NK-92 treated with Interleukin-12 subunit alpha and Interleukin-12 subunit beta, amount 100 ng/mL, for 24 hours (cell line): ENCODE measurements at places on chromosomes 4 and X.

GRCh38 chr4:137300776-137301175, 231.5 kb downstream of the PCDH18 start:
- DNase-seq = no peak

GRCh38 chr4:113447061-113447460, 314.5 kb downstream of the CAMK2D start:
- no peak for DNase-seq

GRCh38 chrX:68725756-68726365, 78.4 kb downstream of the STARD8 start:
- DNase-seq = no peak

- DNase-seq = no peak
Observed at GRCh38 chrX:139642241-139642927, 65.6 kb downstream of the MCF2 start.

DNA sequence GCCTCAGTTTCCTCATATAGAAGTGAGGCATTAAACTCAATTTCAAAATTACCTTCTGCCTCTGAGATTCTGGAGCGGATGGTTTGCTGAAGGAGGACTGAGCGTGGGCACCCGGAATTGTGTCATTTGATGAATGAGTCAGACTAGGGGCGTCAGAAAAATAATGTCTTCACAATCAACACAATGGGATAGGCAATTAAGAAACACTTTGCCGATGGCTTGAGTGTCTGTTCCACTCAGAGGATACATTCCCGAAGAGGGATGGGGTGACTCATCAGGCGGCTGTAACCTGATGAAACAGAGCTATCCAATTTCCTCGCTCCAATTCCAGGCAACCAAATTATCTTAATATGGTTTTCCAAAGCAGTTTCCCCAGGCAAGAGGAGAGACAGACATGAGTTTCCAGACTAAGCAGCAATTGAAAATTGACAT, 1.2 kb upstream of the CHRNA9 start:
- DNase-seq = no peak

DNA sequence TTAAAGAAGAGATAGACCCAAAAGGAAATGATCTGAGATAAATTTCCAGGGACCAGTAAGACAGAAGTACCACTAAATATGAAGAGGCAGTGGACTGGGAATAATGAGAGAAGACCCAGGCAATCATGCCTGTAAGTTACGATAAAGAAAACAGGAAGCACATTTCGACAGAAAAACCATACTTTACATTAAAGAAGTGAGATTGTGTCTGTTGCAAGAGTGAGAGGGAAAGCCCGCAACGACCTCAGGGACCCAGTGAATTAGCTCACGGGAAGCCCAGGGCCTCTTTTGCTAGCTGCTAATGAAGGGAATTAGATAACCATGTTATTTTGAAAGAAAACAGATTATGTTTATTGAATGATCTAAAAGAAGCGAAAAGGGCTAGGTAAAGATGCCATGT, 28.9 kb upstream of the ACSL1 start:
- DNase-seq = peak; percentile 44

DNA sequence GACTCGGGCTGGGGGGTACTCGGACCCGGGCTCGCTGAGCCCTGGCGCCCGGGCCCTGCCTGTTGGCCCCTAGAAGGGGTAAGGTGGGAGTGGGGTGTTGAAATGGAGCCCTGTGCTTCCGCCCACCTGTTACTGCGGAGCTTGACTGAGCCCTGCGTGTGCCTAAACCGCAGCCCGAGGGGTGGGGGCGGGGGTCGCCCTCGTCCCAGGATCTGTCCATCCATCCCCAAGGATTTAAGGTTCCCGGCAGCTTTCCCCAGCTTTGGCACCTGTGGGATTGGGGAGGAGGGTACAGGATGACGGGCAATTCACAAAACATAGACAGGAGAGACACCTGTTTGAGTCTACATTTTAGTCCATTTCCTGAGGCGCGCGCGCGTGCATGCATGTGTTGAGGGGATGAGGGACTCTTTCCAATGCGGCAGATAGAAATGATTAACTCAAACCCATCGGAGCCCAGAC, 779 bp downstream of the GABRQ start:
- no peak for DNase-seq

- DNase-seq = no peak
Observed at GRCh38 chr4:66164869-66165268, 494.6 kb upstream of the EPHA5 start.

DNA sequence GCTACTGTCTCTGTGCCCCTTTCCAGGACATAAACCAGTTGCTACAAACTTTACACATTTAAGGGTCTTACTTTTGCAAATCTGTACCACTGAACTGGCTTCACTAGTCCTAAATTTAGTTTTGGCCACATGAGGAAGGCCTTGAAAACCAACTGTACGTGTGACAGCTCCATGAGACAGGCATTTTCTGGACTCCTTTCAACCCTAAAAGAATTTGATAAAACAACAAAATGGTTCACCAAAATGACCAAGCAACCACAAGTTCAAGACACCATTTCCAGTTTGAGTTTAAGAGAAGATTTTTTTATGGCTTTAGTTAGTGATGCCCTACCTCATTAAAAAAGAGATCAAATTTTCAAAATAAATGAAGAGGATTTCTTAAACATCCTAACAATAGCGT, 246.4 kb downstream of the ZNF674 start:
- no peak for DNase-seq

- peak; percentile 19 for DNase-seq
Observed at GRCh38 chr4:26746802-26747213, 113.8 kb upstream of the STIM2 start.

GRCh38 chr4:82820689-82821088, 22.1 kb upstream of the SCD5 start:
- no peak for DNase-seq

- DNase-seq = no peak
Observed at GRCh38 chr4:4302416-4302815, 12.4 kb downstream of the ZBTB49 start.

GRCh38 chr4:24212642-24213041, 322.8 kb upstream of the PPARGC1A start:
- DNase-seq = no peak

DNA sequence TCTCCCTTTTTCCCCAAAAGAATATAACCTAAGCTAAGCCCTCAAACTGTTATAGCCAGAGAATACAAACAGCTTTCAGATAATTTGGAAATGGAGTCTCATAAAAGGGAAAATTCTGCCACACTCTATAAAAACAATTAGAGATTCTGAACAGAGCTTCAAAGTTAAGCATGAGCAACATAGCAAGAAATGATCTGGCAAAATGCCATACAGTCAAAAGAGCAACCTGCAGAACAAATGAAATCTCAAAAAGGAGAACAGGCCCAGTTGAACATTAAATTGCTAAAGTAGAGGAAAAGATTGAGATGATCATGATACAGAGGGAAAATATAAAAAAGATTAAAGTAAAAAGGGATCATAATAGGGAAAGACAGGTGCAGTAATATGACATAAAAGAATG, 250.5 kb downstream of the TLL1 start:
- no peak for DNase-seq

DNA sequence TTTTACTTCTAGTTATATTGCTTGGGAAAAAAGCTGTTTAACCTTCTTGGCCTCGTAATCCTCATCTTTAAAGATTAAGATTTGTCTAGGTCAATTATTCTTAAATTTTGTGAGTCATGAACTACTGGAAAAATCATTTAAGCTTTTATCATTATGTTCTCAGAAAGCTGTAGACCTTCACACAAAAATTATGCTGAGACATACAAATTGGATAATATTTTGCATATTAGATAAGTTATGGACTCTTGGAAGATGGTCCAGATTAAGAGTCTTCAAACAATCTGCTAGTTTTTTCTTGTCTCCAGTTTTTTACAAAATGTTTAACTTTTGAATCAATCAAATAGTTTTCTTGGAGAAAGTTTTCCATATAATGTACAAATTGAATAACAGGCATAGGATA, 108.1 kb upstream of the NEIL3 start:
- DNase-seq = no peak

DNA sequence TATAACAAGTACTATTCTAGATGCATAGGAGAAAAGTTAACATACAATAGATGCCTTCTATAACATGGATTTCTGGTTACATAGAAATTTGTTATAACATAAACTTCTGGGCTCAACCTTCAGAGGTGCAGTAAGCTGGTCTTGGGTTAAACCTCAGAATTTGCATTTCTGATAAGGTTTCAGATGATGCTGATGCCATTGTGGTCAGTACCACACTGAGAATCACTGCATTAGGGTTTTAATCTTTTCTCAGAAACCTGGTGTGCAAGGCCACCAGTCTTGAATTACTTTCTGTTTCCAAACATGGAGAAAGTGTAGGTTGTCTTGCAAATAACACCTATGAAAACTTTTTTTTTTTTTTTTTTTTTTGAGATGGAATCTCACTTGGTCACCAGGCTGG, 146.2 kb downstream of the SPOCK3 start:
- no peak for DNase-seq

DNA sequence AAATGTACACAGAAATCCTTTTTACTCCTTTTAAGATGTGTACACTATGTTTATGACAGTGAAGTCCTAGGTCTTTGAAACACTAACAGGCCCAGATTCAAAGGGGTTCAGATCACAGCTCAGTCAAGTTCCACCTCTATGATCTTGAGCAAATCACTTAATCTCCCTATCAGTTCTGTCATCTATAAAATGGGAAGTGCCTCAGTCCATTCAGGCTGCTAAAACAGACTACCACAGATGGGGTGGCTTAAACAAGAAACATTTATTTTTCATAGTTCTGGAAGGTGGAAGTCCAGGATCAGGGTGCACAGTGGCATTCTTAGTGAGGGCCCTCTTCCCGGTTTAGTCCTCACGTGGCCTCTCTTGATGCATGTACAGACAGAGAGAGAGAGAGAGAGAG, 117.1 kb downstream of the CORIN start:
- DNase-seq = no peak

GRCh38 chr4:13483768-13484121, 395 bp downstream of the RAB28 start:
- DNase-seq = no peak
